Hematopoietic multipotent progenitor cell treated with erythropoietin and hydrocortisone succinate and interleukin-3 and kit ligand, for 4 days (in vitro differentiated cells): ENCODE measurements at places on chromosomes 16 and 17.

DNA sequence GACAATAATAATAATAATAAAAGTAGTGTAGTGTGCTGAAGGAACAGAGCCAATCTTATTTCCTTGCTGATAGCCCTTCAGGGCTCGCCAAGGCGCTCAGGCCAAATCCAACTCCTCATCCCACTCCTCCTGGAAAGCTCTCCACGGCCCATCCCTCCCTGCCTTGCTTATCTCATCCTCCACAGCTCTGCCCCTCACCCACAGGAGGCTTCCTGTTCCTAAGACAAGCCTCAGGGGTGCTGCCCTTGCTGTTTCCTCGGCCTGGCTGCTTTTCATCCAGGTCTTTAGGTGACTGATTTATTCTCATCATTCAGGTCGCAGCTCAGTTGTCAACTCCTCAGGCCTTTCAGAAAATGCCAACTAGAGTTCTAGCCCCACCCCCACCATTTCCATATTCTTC lies 11.2 kb downstream of the GTF3C1 start:
- DNase-seq: peak; percentile 37

DNA sequence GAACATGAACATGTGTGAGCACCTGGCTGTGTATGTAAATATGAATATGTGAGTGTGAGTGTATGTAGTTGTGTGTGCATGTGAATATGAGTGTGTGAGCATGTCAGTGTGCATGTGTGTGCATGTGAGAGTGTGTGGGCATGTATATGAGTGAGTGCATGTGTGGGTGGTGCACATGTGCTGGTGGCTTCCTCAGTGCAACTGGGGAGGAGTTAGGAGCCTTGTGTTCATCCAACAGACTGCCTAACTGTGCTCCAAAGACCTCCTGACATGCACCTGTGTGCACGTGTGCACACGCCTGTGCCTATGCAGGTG lies 1.4 kb downstream of the TMEM235 start:
- DNase-seq: no peak

- peak; percentile 87 for DNase-seq
Measured at GRCh38 chr17:16419074-16419928, 3.9 kb downstream of the TRPV2 start.

- DNase-seq: no peak
Measured at GRCh38 chr17:32516450-32516849, 29.7 kb downstream of the CDK5R1 start.

- no peak for DNase-seq
Measured at GRCh38 chr16:81657781-81658180, 121.3 kb upstream of the PLCG2 start.

DNA sequence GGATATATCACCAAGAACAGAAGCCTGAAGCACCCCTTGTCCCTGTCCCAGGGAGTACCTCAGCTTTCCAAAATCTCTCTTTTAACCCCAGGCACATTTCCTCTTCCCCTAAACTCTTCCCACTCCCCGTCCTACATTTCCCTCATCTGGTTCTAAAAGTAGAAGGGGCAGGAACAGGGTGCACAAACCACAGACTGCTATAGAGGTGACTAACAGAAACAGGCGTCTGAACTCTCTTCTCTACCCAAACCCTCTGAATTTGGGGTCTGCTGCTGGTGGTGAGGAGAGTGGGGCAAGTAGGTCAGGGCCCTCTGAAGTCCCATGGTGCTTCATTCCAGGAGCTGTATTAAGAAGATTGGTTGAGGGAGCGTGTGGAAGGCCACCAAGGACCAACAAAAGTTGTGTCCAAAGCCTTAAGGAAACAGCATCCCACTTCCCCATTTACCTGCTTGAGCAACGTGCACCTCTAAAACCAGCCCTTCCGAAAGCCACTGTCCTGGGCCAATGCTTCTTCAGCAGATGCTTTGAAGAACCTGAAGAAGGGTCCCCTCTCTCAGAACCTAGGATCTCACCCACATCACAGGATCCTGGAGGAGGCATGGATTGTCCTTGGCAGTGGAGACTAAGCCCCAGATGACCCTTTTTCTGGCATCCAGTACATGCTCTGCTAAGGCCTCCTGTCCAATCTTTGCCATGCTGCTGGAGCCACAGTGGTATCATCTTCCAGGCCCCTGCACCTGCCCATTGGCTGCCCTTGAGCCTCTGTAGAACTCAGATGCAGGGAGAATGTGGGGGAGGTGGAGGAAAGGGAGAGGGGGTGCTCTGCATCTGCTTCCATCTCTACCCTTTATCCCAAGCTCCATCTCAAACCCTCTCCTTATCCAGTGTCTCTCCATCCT lies 5.7 kb upstream of the NR1D1 start:
- DNase-seq: no peak

GRCh38 chr17:66980896-66981295 lies 16.4 kb downstream of the CACNG4 start:
- no peak for DNase-seq

GRCh38 chr16:62036802-62037135 lies 531 bp upstream of the CDH8 start:
- DNase-seq: no peak

GRCh38 chr16:89138843-89139520 lies 32.6 kb upstream of the CDH15 start:
- DNase-seq: no peak

DNA sequence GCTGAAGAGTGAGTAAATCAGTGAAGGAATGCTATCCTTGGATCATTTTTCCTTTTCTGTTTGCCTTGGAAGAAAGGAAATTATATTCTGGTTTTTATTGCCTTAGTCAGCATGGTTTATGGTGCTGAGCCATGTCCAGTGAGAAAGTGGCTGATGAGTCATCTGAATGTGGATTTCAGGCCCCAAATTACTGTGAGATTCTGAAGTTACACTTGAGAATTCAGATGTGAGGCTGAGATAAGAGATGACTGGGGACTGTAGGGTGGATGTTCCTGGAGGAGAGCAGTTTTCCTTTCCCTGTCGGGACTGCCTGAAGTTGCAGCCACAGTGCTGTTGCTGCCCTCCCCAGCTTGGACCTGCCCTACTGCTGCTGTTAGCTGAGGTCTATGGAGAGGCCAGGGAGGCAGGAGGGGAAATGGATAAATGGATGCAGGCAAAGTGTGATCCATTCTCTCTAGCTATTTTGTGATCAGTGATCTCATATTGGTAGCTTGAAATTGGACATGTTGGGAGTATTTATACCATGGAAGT lies 4.2 kb upstream of the MAP3K14 start:
- DNase-seq: peak; percentile 63

DNA sequence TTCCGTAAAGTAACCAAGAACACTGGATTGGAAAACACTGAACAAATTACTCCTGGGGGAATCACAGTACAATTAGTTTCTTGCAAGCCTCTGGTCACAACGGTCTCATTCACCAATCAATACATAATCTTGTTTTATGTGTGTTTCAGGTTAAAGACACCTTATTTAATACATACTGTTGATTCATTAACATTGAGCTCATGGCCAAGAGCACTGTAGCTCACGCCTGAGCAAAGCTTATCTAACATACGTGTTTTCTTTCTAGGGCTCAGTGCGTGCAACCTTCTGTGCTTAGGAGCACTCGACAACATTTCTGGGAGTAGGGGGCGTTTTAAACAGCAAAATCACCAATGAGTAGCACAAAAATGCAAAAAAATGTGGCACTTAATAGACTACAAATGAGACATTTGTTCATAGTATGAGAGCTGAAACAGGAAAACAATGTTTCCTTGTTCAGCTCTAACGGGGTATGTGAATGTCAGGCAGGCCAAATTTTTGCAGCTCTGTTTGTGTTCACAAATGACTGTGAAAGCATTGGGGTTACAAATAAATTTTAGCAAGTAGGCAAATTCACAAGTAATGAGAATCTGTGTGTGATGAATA lies 206.2 kb downstream of the CNTNAP4 start:
- DNase-seq: no peak

DNA sequence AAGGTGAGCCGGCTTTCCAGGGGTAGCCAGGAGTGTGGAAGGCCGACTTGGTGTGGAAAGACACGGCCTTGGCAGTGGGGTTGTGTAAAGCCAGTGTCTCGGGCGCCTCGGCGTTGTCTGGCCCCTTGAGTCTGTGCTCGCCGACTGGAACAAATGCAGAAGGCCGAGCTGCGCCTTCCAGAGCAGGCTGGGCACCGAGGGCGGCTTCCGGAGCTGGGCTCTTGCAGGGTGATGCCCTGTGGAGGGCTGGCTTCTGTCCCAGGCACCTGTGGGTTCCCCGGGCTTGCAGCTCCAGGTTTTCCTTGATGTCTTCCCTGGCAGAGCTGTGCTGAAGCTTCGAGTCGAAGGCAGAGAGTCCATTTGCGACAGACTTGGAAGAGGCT lies 8.0 kb downstream of the ZNF750 start:
- DNase-seq: no peak

DNA sequence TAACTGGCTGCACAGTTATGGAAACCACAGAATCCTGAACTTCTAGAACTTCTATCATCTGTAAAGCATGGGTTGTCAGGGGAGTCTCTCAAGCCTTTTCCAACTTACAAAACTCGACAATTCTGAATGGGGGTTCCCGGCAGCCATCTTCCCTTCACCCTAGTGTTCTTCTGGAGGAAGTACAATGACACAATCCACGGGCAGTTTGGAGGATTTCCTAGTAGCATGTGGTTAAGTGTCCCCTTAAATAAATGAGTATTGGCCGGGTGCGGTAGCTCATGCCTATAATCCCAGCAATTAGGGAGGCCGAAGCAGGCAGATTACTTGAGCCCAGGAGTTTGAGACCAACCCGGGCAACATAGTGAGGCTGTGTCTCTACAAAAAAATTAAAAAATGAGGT lies 2.1 kb downstream of the SLC16A6 start:
- peak; percentile 44 for DNase-seq
